AG20443 (cell line): ENCODE measurements at places on chromosomes 5 and 9.

GRCh38 chr9:89281106-89281505 is 29.9 kb upstream of the CKS2 start:
- DNase-seq: no peak

- no peak for DNase-seq
These were observed 5.8 kb downstream of the HAPLN1 start for GRCh38 chr5:83714810-83715209.

- no peak for DNase-seq
These were observed 2.1 kb upstream of the MYMK start for GRCh38 chr9:133526721-133527321.

DNA sequence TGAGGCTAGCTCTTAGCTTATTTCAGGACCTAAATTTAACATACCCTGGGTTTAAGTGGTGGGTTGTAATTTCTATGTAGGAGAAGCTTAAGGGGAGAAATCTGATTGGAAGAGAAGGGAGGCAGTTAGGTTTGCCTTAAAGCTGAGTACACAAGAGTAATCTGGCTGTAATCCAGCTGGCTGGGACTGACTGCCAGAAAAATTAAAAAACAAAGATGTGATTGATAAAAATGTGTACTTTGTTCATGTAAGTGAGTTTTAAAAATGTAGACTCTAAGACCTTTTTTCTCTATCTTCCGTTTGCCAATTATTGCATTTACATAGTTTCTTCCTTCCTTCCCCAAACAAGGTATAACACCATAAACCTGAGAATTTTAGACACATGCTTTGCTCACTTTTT is 17.5 kb upstream of the MSMP start:
- DNase-seq: no peak

DNA sequence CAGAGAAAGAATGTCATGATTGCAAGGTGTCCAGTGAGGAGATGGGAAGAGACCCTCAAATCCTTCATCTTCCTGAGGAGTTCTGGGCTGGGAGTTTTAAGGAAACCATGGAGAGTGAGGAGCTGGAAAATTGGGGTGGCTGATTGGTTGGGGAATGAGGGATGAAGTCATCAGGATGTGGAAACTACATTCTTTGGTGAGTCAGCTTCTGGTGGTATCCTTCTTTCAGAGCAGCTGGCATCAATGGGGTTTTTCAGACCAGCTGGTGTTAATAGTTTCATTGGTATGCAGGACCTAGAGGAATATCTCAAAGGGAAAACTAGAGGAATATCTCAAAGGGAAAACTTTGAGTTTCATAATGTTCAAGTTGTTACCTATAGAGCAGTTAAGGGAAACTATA is 45.2 kb downstream of the RNF180 start:
- DNase-seq: peak; percentile 79
